ENCODE measurements at places on chromosomes 5 and 9. TPM values are rescaled to one million over a fixed set of nuclear protein-coding genes. Genes with fewer than 3 reads are reported as not detected.

GRCh38 chr9:104831681-104832080 lies 67.8 kb downstream of the NIPSNAP3B start:
- no peak for DNase-seq
- H3K4me1 ChIP-seq, result no peaks in the 10 kb centered on the region
- no peak overlapping the region for H3K4me3 ChIP-seq
- no peaks in the 10 kb centered on the region for H3K27me3 ChIP-seq
- H3K27ac ChIP-seq, result no peak overlapping the region
- peaks cover 60% of the 10 kb centered on the region for H3K36me3 ChIP-seq

RASGEF1C gene
- total RNA-seq, result 0.90 TPM

SYK gene
- total RNA-seq, result 7.9 TPM

PDZD2 gene
- total RNA-seq, result 9.9 TPM

CD274 gene
- not detected for total RNA-seq

POLK gene
- 7.6 TPM for total RNA-seq

DNA sequence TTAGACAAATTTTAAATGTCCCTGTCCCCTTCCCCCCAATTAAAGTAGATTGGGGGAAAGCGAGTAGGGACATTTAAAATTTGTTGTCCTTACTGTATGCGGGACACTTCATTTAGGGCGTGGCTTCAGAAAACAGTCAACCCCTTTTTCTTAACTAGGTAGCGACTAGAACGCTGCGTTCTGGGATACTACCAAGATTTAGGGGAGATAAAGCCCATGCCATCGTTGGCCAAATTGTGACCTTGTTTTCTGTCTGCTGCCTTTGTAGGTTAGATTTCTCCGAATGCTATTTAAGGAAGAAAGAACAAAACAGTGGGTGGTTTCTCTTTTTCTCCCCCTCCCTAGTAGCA lies 1.2 kb downstream of the CKS2 start:
- H3K27ac ChIP-seq, result no peak overlapping the region
- DNase-seq, result no peak
- no peaks in the 10 kb centered on the region for H3K27me3 ChIP-seq
- H3K4me3 ChIP-seq, result peak overlapping the region; percentile 96
- peaks cover 47% of the 10 kb centered on the region for H3K36me3 ChIP-seq

- no peak overlapping the region for H3K4me3 ChIP-seq
- DNase-seq, result no peak
- no peak overlapping the region for H3K27ac ChIP-seq
- H3K27me3 ChIP-seq, result no peaks in the 10 kb centered on the region
Observed at GRCh38 chr5:119357808-119358529, 2.1 kb downstream of the TNFAIP8 start.

GRCh38 chr5:4130819-4131218 lies 535.2 kb downstream of the IRX1 start:
- no peak for DNase-seq
- H3K36me3 ChIP-seq, result no peaks in the 10 kb centered on the region
- no peak overlapping the region for H3K4me3 ChIP-seq
- no peaks in the 10 kb centered on the region for H3K27me3 ChIP-seq
- H3K4me1 ChIP-seq, result no peaks in the 10 kb centered on the region
- H3K27ac ChIP-seq, result no peak overlapping the region

DNA sequence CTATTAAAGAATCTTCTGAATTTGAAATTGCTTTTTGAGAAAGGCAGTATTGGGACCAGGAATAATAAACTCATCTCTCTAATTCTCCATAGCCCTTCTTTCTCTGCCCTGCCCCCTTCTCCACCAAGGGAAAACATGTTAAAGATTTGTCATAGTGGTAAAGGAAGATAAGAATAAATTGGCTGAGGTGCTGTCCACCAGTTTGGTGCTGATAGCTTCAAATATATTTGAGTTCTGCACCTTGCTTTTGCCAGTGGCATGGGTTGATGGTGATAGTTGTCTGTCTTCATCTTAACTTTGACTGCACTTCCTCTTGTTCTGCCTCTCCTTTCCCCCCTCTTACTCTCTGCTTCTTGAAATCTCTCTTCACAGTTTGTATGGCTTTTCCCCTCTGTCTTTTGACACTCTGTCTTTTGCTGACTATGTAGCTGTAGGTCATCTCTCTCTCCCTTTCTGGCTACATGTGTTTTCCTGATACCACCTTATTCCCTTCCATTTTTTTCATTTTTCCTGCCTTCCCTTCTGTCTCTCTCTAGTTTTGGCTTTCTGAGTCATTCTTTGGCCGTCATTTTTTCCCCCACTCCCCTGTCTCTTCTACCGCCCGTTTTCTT lies 56.6 kb downstream of the NDUFS4 start:
- no peak for DNase-seq
- H3K4me3 ChIP-seq, result no peak overlapping the region
- H3K27me3 ChIP-seq, result no peaks in the 10 kb centered on the region
- H3K27ac ChIP-seq, result no peak overlapping the region
- H3K4me1 ChIP-seq, result no peaks in the 10 kb centered on the region

EPB41L4A gene
- total RNA-seq, result 4.8 TPM

- H3K27ac ChIP-seq, result no peak overlapping the region
- H3K4me3 ChIP-seq, result no peak overlapping the region
- H3K27me3 ChIP-seq, result no peaks in the 10 kb centered on the region
Observed at GRCh38 chr5:1563617-1564181, 39.9 kb upstream of the LPCAT1 start.

PCAT7 gene
- 4.0 TPM for total RNA-seq

- no peaks in the 10 kb centered on the region for H3K4me1 ChIP-seq
- no peaks in the 10 kb centered on the region for H3K27me3 ChIP-seq
- no peaks in the 10 kb centered on the region for H3K36me3 ChIP-seq
Observed at GRCh38 chr9:20529837-20530236, 92.5 kb downstream of the MLLT3 start.

DNA sequence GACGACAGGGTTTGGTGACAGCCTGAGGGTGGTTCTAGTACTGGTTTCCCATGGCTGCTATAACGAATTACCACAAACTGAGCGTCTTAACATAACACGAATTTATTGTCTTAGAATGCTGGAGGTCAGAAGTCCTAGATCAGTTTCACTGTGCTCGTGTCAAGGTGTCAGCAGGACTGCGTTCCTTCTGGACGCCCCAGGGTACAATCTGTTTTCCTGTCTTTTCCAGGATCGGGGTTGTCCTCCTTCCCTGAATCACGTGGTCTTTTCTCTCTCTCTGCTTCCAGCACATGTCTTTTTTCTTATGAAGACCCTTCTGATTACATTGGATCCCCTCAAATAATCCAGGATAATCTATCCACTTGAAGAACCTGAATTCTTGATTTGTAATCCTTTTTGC lies 291.7 kb upstream of the PANK3 start:
- no peak overlapping the region for H3K27ac ChIP-seq
- no peak for DNase-seq
- no peak overlapping the region for H3K4me3 ChIP-seq
- H3K27me3 ChIP-seq, result no peaks in the 10 kb centered on the region
- no peaks in the 10 kb centered on the region for H3K36me3 ChIP-seq
- no peaks in the 10 kb centered on the region for H3K4me1 ChIP-seq

FNIP1 gene
- total RNA-seq, result 13.4 TPM

DNA sequence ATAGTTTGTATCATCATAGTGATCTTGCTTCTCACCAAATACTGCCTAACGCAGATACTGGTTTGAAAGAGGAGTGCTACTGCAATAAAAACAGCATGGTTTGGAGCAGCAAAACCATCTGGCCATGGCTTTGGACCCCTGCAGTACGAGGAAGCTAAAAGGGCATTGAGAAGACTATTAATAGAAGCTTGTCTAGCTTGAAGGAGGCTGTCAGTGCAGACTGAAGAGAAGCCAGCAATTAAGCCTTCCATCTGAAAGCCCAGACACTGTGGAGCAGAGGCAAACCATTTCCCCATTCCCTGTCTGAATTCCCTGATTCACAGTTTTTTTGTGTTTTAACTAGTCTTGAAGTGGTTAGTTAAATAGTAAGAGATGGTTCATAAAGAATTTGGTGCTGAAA lies 281.6 kb downstream of the PTPRD start:
- no peak overlapping the region for H3K4me3 ChIP-seq
- no peak overlapping the region for H3K27ac ChIP-seq
- peaks cover 5% of the 10 kb centered on the region for H3K4me1 ChIP-seq
- H3K27me3 ChIP-seq, result no peaks in the 10 kb centered on the region

DNA sequence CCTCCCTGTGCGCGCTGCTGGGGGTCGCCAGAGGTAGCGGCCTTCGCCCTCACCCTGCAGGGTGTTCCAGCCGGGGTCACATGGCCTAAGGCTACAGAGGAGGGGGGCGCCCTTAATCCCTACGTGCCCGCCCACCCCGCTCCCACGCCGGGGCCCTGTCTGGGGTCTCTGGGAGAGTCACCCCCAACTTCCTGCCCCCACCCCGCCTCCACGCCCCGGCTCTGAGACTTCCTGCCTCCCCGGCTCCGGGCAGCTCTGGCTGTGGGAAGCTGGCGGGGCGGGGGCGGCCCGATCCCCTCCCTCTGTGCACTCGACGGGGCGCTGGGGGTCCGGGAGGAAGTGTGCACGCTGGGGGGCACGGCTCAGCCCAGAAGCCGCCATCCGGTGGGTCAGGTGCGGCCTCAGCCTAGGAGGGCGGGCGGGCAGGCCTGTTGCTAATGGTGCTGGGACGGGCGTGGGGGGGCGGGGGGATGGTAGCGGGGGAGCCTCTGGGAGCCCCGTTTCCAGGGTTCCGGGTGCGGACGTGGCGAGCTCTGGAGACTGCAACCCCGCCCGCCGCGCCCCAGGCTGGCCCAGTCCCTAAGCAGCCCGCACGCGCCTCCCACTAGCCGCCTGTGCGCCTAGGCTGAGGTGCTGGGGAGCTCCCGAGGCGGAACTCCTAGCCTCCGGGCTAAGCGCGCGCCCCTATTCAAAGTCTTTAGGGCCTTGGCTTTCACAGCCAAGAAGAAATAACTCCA lies 61.6 kb downstream of the CXXC5 start:
- H3K27me3 ChIP-seq, result no peaks in the 10 kb centered on the region
- peak; percentile 86 for DNase-seq
- peaks cover 23% of the 10 kb centered on the region for H3K4me1 ChIP-seq

DNA sequence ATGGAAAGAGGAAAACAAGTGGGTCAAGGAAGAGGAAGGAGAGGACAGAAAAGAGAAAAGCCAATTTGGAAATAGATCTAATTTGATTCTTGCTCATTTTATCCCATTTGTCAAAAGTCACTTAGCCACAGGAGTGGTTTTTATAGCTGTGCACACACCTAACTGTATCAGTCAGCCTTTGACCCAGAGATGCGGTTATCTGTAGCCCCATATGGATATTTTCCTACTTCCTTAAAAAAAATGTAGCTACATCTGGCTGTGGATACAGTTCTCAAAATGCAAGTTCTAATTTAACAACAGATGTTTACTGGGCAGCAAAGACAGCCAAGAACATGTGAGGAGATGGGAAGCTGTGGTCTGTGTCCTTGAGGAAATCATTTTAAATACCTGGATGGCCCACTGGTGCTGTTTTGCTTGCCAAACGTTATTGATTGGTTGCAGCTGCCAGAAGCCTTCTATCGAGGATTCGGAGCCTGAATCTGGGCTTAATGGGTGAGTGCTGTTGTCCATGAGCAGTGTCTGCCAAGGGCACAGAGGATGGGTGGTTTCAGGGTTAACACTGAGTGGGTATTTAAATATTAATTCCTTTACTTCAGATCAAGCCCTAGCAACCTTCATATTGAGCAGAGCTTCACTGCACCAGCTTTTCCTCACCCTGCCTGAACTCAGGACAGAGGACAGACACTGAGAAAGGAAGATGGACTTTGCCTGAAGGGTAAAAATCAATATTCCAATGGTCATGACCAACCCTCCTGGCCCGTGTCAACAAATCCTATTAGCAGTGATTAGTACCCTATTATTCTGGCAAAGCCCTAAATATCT lies 92.2 kb downstream of the APBA1 start:
- no peaks in the 10 kb centered on the region for H3K36me3 ChIP-seq
- no peak overlapping the region for H3K4me3 ChIP-seq
- no peaks in the 10 kb centered on the region for H3K4me1 ChIP-seq

DNA sequence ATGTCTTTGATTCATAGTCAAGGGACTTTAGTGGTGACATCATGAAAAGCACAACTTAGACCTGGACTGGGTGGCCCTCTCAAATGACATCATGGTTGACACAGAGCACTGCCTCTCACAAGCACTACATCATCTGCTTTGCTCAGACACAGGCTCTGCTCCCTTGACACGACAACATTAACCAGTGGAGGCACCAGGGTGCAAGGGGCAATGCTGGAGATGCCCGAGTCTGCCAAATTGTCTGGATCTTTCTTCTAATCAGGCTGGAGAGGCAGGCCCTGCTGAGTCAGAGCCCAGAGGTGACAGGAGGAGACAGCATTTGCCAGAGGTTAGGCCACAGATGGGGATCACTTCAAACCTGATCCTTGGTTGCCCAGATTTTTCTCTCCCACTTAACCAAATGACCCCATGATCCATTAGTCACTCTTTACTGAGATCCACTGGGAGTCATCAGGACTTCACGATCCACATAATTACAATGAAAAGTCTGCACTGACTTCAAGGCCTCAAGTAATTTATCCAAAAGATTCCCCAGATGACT lies 174.4 kb downstream of the SLIT3 start:
- no peaks in the 10 kb centered on the region for H3K36me3 ChIP-seq
- H3K4me3 ChIP-seq, result no peak overlapping the region
- no peak for DNase-seq
- no peak overlapping the region for H3K27ac ChIP-seq

PHF24 gene
- 0.68 TPM for total RNA-seq

GRCh38 chr9:122446819-122447484 lies 30.8 kb downstream of the OR1J1 start:
- H3K4me1 ChIP-seq, result no peaks in the 10 kb centered on the region
- no peaks in the 10 kb centered on the region for H3K36me3 ChIP-seq
- H3K27me3 ChIP-seq, result no peaks in the 10 kb centered on the region
- no peak overlapping the region for H3K27ac ChIP-seq
- no peak overlapping the region for H3K4me3 ChIP-seq

- H3K27me3 ChIP-seq, result no peaks in the 10 kb centered on the region
- H3K4me3 ChIP-seq, result no peak overlapping the region
- H3K4me1 ChIP-seq, result no peaks in the 10 kb centered on the region
- H3K27ac ChIP-seq, result no peak overlapping the region
Observed at GRCh38 chr5:151221574-151221973, 2.3 kb downstream of the CCDC69 start.

DNA sequence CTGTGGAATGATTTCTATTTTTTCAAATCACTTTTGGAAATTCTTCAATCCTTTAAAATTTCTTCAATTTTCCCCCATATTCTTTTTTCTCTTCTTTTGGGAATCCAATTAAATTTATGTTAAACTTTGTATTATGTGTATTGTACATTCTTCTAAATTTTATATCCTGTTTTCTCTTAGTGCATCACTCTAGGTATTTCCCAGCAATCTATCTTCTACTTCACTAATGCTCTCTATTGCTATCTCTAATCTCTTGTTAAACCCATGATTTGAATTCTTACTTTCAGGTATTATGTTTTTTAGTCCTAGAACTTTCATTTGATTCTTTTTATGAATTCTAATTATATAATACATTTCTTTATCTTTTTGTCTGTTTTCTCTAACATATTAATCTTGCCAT lies 23.4 kb upstream of the SLC24A2 start:
- no peak overlapping the region for H3K27ac ChIP-seq
- H3K27me3 ChIP-seq, result no peaks in the 10 kb centered on the region
- DNase-seq, result no peak

- DNase-seq, result no peak
- H3K27ac ChIP-seq, result no peak overlapping the region
- H3K4me1 ChIP-seq, result no peaks in the 10 kb centered on the region
- peaks cover 1% of the 10 kb centered on the region for H3K36me3 ChIP-seq
- H3K27me3 ChIP-seq, result no peaks in the 10 kb centered on the region
- H3K4me3 ChIP-seq, result no peak overlapping the region
Observed at GRCh38 chr9:34291423-34291822, 37.6 kb downstream of the KIF24 start.

SNAPC4 gene
- 29.7 TPM for total RNA-seq

GRCh38 chr5:1795931-1796330 lies 3.7 kb downstream of the MRPL36 start:
- H3K36me3 ChIP-seq, result peaks cover 14% of the 10 kb centered on the region
- no peaks in the 10 kb centered on the region for H3K4me1 ChIP-seq
- no peak overlapping the region for H3K27ac ChIP-seq
- no peak for DNase-seq
